ENCODE measurements at places on chromosomes 2 and 18.

- DNase-seq, result peak; percentile 38
Measured at GRCh38 chr2:240571314-240571973, 3.2 kb downstream of the RNPEPL1 start.

- DNase-seq, result no peak
Measured at GRCh38 chr2:9258953-9259399, 52.4 kb downstream of the ASAP2 start.

DNA sequence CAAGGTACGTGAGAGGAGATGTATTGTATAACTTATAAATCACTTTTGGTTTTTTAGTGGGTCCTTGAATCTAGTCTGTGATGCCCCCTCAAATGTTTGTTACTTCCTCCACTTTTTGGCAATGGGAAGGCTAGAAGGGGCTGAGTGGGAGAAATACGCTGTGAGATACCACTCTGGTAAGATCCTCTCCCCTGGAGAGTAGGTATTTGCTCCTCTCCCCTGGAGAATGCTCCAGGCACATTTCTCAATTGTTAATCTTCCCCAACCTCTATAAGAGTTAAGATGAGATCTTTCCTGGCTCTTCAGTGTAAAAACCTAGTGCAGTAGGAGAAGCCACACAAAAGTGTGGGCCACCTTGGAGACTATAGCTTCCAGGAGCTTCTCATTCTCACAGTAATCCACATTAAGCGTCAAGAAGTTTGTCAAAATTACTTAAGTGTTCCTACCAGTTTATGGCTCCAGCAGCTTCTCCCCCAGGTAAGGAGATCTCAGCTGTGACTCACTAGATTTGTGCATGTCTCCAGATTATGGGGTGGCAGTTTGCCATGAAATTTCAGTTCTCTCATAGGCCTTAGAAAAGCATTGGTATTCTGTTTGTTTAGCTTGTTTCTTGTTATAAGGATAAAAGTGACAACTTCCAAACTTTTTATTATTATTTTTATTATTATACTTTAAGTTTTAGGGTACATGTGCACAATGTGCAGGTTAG is 182.6 kb downstream of the FSIP2 start:
- no peak for DNase-seq

GRCh38 chr2:233412405-233412804 is 58.1 kb downstream of the DGKD start:
- DNase-seq, result no peak

GRCh38 chr2:235270291-235270690 is 223.6 kb upstream of the AGAP1 start:
- no peak for DNase-seq

GRCh38 chr2:135689679-135690078 is 52.0 kb upstream of the UBXN4 start:
- no peak for DNase-seq

GRCh38 chr2:230697676-230698075 is 15.0 kb upstream of the CAB39 start:
- DNase-seq, result no peak
